Hindlimb muscle (tissue), 1 donor: ENCODE measurements at places on chromosomes 1 and 21. TPM values are rescaled to one million over a fixed set of nuclear protein-coding genes. Genes with fewer than 3 reads are reported as not detected.

DNA sequence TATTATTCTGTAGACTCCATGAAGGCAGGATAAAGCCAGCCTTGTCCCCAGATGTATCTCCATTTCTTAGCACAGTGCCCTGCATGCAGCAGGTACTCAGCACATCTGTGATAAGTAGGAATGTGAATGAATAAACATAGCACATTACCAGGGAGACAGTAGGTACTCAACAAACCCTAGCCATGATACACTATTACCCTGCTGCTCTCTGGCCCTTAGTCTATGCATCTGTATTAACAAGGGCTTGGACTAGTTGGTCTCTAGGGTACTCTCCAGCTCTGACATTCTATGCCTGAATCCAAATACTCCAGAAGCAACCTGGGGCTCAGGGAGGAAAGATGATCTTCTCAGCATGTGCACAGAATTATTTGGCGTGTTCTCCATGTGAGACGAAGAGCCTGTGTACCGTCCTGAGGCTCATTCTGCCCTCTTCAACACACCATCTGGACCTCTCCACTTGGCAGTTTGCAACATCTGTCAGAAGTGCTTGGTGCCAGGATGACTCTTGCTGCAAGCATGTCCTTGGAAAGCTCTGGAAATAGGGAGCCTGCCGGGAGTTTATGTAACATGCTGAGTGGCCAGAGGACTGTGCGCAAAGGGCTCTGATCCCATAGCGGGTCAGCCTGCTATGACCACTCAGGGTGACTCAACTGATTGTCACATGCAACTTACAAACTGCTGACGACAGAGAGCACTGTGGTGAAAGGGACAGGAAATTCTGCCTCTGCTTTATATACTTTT, 228.2 kb upstream of the USP24 start:
- DNase-seq = peak; percentile 58

Gene HSD11B1
- polyA plus RNA-seq = not detected

Gene RAB3GAP2
- polyA plus RNA-seq = 20.9 TPM

- no peak for DNase-seq
These were observed 65.9 kb upstream of the DNAJC6 start for GRCh38 chr1:65243491-65243890.

GRCh38 chr1:64664299-64664698, 80.6 kb upstream of the RAVER2 start:
- peak; percentile 36 for DNase-seq

GRCh38 chr1:88191917-88192316, 492.2 kb upstream of the PKN2 start:
- no peak for DNase-seq

Gene CFHR5
- not detected for polyA plus RNA-seq

- no peak for DNase-seq
These were observed 9.8 kb downstream of the RAP1A start for GRCh38 chr1:111629190-111629954.

- no peak for DNase-seq
These were observed 153.3 kb upstream of the LYPLAL1 start for GRCh38 chr1:219020386-219020785.

DNA sequence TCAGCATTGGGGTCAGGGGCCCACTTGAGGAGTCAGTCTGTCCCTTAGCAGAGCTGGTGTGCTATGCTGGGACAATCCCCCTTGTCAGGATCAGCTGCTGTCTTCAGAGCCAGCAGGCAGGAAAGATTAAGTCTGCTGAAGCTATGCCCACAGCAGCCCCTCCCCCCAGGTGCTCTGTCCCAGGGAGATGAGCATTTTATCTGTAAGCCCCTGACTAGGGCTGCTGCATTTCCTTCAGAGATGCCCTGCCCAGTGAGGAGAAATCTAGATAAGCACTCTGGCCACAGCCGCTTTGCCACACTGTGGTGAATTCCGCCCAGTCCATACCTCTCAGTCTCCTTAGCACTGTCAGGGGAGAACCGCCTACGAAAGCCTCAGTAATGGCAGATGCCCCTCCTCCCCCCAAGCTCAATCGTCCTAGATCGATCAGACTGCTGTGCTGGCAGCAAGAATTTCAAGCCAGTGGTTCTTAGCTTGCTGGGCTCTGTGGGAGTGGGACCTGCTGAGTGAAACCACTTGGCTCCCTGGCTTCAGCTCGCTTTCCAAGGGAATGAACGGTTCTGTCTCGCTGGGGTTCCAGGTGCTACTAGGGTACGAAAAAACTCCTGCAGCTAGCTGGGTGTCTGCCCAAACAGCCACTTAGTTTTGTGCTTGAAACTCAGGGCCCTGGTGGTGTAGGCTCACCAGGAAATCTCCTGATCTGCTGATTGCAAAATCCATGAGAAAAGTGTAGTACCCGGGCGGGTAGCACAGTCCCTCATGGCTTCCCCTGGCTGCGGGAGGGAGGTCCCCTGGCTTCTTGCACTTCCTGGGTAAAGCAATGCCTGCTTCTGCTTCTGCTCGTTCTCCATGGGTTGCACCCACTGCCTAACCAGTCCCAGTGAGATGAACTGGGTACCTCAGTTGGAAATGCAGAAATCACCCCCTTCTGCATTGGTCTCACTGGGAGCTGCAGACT, 25.1 kb upstream of the TP53BP2 start:
- no peak for DNase-seq

DNA sequence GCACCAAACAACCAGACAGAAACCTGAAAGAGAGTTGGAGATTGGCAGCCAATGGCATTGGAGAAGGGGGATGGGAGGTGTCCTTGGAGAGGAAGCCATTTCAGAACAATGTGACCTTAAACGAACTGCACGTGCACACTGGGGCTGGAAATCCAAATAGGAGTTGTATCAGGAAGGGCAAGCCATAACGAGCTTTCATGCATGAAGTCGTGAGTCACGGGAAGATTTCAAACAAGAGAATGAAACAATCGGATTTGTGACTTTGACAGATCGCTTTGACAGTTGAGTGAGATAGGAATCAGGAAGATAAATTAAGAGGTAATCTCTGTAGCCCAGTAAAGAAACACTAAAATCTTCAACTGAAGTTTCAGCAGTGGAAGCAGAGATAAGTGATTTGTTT, 445.8 kb upstream of the ZP4 start:
- DNase-seq = no peak

Gene TRIM67
- 0.05 TPM for polyA plus RNA-seq

DNA sequence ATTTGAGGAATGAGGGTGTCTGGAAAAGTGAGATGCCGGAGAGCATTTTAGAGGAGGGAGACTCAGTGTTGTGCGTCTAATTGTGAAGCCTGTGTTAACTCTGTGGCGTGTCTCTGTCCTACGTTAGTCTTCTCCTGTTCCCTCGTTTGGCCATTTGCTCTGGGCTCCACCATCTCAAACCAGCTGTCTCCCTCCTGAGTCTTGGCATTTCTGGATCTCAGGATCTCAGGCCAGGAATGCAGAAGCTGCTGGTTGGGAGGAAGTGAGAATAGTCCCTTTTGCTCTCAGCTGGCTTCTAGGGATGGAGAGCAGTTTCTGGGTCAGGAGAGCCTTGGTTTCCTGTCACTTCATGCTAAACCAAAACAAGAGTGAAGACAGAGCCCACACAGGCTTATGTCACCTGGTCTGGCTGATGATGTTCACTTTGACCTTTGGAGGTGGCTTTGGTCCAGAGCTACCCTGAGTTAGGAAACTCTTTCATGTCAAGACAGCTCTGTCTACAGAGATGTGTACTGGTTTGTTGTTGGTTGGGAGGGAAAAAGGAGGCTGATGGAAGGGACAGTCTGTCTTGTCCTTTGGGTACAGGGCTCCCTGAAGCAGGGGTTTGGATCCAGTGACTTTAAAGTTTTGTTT, 859 bp downstream of the NFASC start:
- no peak for DNase-seq

Gene FAM151A
- polyA plus RNA-seq = 0.85 TPM

DNA sequence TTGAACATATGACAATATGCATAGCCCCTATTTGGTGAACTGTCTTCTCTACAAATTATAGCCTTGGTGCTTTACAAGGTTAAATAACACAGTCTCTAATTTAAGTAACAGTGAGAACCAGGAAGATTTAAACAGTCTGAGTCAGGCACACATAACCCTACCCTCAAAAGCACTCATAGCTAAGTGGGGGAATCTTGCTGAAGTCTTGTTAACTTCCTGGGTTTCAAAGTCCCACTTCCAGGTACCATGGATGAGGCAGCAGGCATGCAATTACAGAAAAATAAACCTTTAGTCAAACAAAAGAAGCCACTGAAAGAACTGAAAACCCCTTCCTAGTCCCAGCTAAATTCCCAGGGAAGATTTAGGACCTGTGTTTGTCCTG, 147.6 kb downstream of the PBX1 start:
- no peak for DNase-seq

Gene AMY1A
- polyA plus RNA-seq = not detected

Gene ZNF648
- not detected for polyA plus RNA-seq

Gene DIPK1A
- 7.7 TPM for polyA plus RNA-seq

Gene PADI2
- 147 TPM for polyA plus RNA-seq

Gene GRIK3
- polyA plus RNA-seq = 0.50 TPM

- DNase-seq = no peak
These were observed 15.9 kb downstream of the SLC27A3 start for GRCh38 chr1:153790966-153791647.

DNA sequence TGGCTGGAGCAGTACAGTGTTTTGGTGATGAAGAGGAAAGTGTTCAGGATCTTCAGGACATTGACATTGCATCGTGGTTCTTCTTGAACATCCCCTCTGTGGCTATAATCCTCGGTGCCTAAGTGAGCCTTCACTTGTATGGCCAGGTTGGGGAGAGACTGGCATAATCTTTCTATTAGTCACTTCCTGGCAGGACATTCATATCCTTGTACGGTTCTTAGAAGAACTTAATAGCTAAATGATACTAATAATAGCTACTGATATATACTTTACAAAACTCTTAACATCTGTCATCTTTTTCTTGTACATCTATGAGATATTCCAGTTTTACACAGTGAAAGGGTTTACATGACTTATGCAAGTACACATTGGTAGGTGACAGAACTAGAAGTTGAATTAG, 35.8 kb downstream of the CELF3 start:
- no peak for DNase-seq

Gene OR2M3
- 0.03 TPM for polyA plus RNA-seq

DNA sequence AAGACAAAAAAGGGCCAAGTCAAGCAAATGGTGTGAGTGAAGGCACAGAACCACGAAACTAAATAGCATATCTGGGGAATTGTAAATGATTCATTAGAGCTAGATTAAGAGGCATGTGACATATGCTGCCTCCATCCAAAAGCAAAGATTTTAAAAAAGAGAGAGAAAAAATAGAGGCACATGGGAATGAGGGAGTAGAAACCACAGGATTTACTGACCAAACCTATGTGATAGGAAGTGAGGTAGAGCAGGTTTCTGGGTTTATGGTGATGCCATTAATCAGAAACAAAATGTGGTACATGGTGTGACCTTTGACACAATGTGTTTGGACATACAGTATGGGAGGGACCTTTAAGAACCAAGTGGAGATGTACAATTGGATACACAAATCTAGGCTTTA, 13.6 kb downstream of the C1orf52 start:
- DNase-seq = no peak

GRCh38 chr1:176954242-176954641, 210.3 kb downstream of the ASTN1 start:
- DNase-seq = no peak

- DNase-seq = no peak
These were observed 1004.0 kb downstream of the KCNT2 start for GRCh38 chr1:195604287-195604686.

- no peak for DNase-seq
These were observed 32.3 kb downstream of the CHRM3 start for GRCh38 chr1:239418681-239419080.

- no peak for DNase-seq
These were observed 1.4 kb downstream of the ARF1 start for GRCh38 chr1:228083871-228084278.

Gene PHLDA3
- 23.5 TPM for polyA plus RNA-seq

Gene FMO2
- polyA plus RNA-seq = 1.1 TPM

DNA sequence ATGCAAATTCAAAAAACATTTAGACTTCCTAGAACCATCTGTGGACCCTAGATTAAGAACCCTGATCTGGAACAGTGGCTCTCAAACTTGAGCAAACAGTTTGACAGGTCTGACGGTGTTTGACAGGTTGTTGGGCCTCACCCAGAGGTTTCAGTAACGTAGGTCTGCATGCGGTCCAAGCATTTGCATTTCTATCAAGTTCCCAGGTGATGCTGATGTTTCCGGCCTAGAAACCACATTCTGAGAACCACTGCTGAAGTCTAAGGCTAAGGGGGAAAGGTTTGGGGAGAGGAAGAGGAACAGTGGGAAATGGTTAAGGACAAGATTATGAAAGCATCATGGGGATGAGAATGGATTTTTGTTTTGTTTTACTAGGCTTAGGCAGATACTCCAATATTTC, 48.6 kb downstream of the MDM4 start:
- DNase-seq = no peak

DNA sequence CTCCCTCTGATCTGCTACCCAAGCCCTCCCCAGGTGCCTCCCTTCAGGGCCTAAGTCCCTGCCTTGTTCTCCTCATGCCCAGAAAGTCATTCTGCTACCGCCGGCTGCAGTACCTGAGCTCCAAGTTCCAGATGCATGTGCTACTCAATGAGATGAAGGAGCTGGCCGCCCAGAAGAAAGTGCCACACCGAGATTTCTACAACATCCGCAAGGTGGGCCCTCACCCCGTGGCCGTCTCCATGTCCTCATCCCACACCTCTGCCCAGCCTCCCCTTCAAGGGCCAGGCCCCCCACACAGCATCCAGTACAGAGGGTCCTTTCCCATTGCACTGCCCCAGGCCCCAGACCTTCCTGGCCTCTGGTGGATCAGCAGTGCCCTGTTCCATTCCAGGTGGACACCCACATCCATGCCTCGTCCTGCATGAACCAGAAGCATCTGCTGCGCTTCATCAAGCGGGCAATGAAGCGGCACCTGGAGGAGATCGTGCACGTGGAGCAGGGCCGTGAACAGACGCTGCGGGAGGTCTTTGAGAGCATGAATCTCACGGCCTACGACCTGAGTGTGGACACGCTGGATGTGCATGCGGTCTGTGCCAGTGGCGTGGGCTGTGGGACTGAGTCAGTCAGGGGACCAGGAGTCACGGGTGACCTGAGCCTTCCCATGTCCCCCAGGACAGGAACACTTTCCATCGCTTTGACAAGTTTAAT, 8.2 kb downstream of the AMPD2 start:
- DNase-seq = no peak

GRCh38 chr1:234985007-234985370, 143.6 kb downstream of the TOMM20 start:
- no peak for DNase-seq

Gene WRAP73
- polyA plus RNA-seq = 16.1 TPM

Gene F13B
- not detected for polyA plus RNA-seq

Gene HTR6
- not detected for polyA plus RNA-seq

GRCh38 chr1:25996966-25997827, 666 bp downstream of the PAFAH2 start:
- DNase-seq = peak; percentile 42

Gene RSPO1
- not detected for polyA plus RNA-seq

Gene NFIA
- polyA plus RNA-seq = 32.9 TPM

DNA sequence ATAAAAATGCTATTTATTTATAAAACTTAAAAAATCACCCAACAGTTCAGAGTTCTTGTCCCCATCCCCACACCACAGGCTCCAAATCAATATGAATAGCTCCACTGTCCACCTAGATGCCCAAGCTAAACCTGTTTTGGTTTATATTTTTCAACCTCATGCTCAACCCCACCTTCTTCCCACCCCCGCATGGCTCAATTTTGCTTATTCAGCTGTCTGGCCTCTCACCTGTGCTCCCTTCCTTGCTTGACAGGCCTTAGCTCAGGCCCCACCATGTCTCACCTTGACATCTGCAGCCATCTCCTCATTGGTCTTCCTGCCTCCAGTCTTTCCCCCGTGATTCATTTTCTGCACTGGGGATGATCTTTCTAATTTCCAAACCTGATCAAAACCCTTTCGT, 17.8 kb downstream of the COA7 start:
- no peak for DNase-seq
